ENCODE measurements at places on chromosomes 6 and 20. TPM values are rescaled to one million over a fixed set of nuclear protein-coding genes. Genes with fewer than 3 reads are reported as not detected.

DNA sequence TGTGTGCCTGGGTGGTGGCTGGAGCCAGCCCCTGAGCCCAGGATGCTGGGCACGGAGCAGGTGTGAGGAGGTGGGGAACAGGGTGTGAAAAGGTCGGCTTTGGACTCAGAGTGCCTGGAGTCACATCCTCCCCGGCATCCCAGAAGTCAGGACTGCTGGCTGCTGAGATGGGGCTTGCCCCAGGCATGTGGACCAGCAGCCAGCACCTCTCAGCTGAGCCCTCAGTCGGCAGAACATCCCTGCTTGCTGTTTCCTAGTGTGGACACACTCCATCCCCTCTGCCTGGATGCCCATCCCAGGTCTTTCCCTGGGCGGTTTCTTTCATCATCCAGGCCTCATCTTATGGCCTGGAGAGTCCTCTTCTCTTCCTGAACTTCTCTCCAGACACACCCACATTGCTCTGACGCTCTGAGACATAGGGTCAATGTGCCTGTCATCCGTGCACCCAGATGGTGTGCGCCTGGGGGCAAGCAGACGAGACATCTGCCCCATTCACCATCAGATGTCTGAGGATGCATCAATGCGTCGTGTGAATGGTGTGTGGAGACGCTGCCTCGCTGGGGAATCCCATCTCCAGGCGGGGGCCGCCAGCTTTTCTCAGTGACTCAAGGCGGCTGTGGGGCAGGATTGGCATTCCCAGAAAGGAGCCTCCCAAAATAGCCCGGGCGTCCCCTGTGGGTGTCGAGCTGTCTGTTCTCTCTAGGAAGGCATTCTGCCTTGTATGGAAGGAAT is 104.2 kb downstream of the SYCP2 start:
- no peak overlapping the region for H3K4me3 ChIP-seq
- no peak for DNase-seq
- H3K27me3 ChIP-seq = no peaks in the 10 kb centered on the region
- H3K36me3 ChIP-seq = no peaks in the 10 kb centered on the region

DNA sequence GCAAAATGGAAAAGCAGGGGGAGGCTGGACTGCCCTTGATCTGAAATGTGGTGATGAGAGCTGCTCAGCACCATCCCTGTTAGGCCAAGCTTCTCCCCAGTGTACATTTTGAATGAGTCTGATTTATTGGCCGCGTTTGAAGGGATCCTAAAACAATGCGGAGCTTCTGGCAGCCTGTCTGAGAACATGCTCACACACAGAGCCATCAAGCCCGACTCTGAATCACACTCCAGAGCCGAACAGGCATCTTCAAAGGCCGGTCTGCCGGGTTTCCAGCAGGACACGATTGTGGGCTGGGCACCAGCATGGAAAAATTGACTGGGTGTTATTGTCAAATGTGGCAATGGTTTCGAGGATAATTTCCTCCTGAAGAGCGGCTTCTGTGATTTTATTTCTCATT is 235.9 kb downstream of the TFAP2C start:
- H3K27me3 ChIP-seq = peaks cover 12% of the 10 kb centered on the region
- DNase-seq = no peak
- H3K4me3 ChIP-seq = no peak overlapping the region
- H3K4me1 ChIP-seq = no peaks in the 10 kb centered on the region

DNA sequence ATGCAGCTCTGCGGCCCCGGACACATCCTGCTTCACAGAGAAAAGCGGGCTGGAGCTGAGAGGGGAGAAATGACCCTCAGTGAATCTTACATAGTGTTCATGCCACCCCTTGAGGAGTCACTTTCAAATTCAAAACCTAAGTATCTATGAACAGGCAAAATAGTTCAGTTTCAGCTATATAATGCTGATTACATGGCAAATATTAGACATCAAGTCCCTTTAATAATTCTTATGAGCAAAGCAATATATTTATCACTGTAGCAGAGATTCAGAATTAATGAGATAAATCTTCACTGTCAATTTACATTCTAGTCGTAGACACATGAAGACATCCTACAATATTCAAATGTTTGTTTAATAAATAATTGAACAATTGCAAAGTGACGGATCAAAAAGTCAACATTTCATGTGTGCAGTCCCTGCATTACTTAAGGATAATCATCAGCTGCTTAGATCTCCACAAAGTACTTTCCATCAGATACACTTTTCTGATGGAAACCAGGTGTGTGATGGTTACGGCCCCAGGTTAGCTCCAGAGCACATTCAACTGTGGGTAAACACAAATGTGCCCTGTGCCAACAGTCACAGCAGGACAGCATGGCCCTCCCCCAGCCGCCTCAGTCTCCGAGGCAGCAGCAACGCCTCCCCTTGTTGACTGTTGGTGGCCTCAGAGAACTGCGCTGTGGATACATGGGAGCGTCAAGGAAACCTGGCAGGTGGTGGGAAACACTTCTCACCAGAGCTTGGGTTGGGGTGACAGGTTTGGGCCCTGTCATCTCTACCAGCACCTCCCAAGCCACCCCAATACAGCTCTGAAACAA is 787 bp upstream of the PRR18 start:
- peaks cover 46% of the 10 kb centered on the region for H3K27me3 ChIP-seq
- no peak for DNase-seq

- H3K4me3 ChIP-seq = no peak overlapping the region
- H3K27ac ChIP-seq = no peak overlapping the region
- H3K4me1 ChIP-seq = peaks cover 10% of the 10 kb centered on the region
Measured at GRCh38 chr20:13221313-13221672, 219 bp downstream of the ISM1 start.

DNA sequence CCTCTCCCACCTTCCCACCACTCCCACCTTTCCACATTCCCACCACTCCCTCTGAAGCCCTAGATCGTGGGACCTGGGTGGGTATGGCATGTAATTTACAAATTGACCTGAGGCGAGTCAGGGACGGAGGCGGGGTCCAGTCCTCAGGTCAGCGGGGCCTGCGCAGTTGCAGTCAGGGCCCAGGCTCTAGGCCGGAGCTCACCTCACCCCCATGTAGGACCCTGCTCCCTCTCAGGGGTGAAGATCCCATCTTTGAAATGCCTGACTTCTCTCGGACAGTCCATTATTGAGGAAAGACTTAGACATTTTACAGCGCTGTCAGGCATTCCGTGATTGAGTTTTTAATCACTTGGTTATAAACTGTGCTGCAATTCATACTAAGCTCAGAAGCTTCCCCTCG is 10.5 kb downstream of the THBS2 start:
- H3K27me3 ChIP-seq = no peaks in the 10 kb centered on the region
- no peak overlapping the region for H3K27ac ChIP-seq
- H3K4me3 ChIP-seq = no peak overlapping the region
- no peaks in the 10 kb centered on the region for H3K36me3 ChIP-seq
- no peaks in the 10 kb centered on the region for H3K4me1 ChIP-seq
- DNase-seq = no peak

DNA sequence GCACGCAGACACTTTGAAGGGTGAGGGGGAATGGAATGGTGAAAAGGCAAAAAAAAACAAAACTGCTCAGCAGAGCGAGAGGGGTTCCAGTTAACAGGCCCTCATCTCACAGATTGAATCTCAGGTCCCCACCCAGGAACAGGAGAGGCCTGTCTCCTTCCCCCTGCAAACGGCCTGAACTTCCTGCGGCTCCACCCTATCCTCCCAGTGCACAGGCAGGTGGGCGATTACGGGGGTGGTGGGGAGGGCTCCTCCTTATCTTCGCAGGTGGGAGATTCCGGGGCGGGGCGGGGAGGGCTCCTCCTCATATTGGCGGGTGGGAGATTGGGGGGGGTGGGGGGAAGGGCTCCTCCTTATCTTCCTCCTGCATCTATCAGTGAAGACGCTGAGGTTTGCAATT is 129.0 kb downstream of the SOX4 start:
- no peaks in the 10 kb centered on the region for H3K4me1 ChIP-seq
- no peak for DNase-seq
- no peak overlapping the region for H3K4me3 ChIP-seq
- H3K36me3 ChIP-seq = no peaks in the 10 kb centered on the region
- no peak overlapping the region for H3K27ac ChIP-seq
- H3K27me3 ChIP-seq = no peaks in the 10 kb centered on the region

DNA sequence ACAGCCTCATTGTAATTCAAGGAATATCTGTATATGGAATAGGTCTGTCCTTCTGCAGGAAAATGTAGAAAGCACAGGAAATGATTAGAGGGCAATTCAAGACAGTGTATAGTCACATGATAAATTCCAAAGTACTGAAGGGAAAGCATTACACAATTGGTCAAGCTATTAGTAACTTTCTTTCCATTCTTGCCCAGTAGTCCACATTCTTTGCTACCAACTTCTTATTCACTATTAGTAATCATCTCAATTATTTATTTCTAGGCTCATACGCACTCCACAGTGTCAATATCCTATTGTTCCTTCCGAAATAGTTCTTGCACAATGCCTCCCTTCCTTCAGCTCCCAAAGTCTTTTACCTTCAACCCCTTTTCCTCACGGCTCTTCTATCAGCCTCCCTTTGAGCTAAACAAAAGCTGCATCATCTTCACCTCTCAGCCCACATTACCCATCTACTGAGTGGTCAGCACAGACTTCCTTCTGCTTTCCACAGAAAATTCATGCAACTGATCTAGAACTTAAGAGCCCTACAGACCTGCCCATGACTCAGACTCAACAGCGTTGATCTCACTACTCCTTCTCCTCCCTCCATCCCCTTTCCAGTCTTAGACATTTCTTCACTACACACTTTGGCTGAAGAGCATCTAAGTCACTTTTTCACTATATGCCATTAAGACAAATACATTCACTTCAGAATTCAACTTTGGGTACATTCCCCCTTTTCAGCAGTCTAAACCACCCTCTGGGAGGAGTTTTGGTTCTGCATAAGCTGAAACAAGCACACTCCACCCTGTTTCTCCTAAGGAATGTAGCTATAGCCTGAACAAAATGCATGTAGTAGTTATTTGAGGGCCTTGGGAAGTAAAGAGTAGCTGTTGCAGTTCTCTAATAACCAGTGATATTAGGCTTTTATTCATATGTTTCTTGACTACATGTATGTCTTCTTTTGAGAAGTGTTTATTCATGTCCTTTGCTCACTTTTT is 157.9 kb downstream of the KIF16B start:
- no peak overlapping the region for H3K27ac ChIP-seq
- H3K36me3 ChIP-seq = no peaks in the 10 kb centered on the region
- DNase-seq = no peak
- H3K4me3 ChIP-seq = no peak overlapping the region
- H3K27me3 ChIP-seq = no peaks in the 10 kb centered on the region

DNA sequence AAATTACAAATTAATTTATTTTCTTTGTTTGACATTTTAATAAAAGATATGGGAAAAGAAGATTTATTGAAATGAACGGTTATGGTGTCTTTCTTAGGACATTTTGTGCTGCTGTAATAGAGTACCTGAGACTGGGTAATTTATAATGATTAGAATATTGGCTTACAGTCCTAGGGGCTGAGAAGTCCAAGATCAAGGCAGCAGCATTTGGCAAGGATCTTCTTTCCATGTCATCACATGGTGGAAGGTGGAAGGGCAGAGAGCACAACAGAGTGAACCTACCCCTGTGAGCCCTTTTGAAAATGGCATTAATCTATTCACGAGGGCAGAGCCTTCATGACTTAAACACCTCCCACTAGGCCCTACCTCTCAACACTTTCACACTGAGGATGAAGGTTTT is 75.7 kb upstream of the LTV1 start:
- no peak overlapping the region for H3K27ac ChIP-seq
- no peaks in the 10 kb centered on the region for H3K4me1 ChIP-seq
- H3K36me3 ChIP-seq = no peaks in the 10 kb centered on the region
- DNase-seq = no peak
- no peak overlapping the region for H3K4me3 ChIP-seq

- no peaks in the 10 kb centered on the region for H3K4me1 ChIP-seq
- H3K27ac ChIP-seq = no peak overlapping the region
- no peak for DNase-seq
- no peaks in the 10 kb centered on the region for H3K27me3 ChIP-seq
Measured at GRCh38 chr6:19755181-19755580, 82.0 kb upstream of the ID4 start.

GRCh38 chr20:30611239-30611984 is 646.1 kb upstream of the DEFB115 start:
- no peaks in the 10 kb centered on the region for H3K4me1 ChIP-seq
- H3K4me3 ChIP-seq = no peak overlapping the region
- H3K27ac ChIP-seq = no peak overlapping the region
- H3K27me3 ChIP-seq = no peaks in the 10 kb centered on the region

DNA sequence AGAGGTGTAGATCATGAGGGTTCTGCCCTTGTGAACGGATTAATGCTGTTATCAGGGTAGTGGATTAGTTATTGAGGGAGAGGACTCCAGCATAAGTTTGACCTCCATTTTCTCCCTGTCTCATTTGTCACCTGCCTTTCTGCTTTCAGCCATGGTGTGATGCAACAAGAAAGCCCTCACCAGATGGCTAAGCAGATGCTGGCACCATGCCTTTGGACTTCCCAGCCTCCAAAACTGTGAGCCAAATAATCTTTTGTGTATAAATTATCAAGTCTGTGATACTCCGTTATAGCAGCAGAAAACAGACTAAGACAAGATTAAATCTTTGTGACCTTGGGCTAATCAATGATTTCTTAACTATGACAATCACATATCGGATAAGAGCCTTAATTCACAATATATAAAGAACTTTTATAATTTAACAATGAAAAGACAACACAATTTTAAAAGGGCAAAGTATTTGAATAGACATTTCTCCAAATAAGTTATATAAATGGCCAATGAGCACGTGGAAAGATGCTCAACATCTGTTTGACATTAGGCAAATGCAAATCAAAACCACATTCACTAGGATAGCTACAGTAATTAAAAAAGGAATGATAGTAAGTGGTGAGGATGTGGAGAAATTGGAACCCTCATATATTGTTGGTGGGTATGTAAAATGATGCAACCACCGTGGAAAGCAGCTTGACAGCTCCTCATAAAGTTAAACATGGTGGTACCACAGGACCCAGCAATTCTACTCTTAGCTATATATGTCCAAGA is 45.3 kb upstream of the IFNGR1 start:
- no peak for DNase-seq
- H3K27ac ChIP-seq = no peak overlapping the region
- H3K4me1 ChIP-seq = peaks cover 22% of the 10 kb centered on the region
- H3K36me3 ChIP-seq = no peaks in the 10 kb centered on the region
- no peak overlapping the region for H3K4me3 ChIP-seq
- H3K27me3 ChIP-seq = no peaks in the 10 kb centered on the region

- no peaks in the 10 kb centered on the region for H3K36me3 ChIP-seq
- H3K27me3 ChIP-seq = no peaks in the 10 kb centered on the region
- no peaks in the 10 kb centered on the region for H3K4me1 ChIP-seq
- H3K27ac ChIP-seq = no peak overlapping the region
- DNase-seq = no peak
Measured at GRCh38 chr6:144017166-144018094, 9.4 kb upstream of the PLAGL1 start.

GRCh38 chr20:57809661-57810172 is 99.9 kb upstream of the PMEPA1 start:
- H3K36me3 ChIP-seq = no peaks in the 10 kb centered on the region
- H3K27me3 ChIP-seq = peaks cover 6% of the 10 kb centered on the region

- H3K36me3 ChIP-seq = no peaks in the 10 kb centered on the region
- H3K4me3 ChIP-seq = no peak overlapping the region
- H3K27me3 ChIP-seq = peaks cover 5% of the 10 kb centered on the region
- H3K27ac ChIP-seq = no peak overlapping the region
- DNase-seq = no peak
Measured at GRCh38 chr20:57998981-57999464, 229.4 kb downstream of the ANKRD60 start.

GRCh38 chr6:26272171-26272637 is 92.8 kb upstream of the BTN3A2 start:
- peak overlapping the region; percentile 65 for H3K4me3 ChIP-seq
- peak; percentile 83 for DNase-seq
- H3K27ac ChIP-seq = peak overlapping the region; percentile 79
- H3K4me1 ChIP-seq = peaks cover 15% of the 10 kb centered on the region

The AVP gene
- total RNA-seq = 7.0 TPM

The TTK gene
- 0.68 TPM for total RNA-seq

The EPPIN gene
- not detected for total RNA-seq

The ADGB gene
- not detected for total RNA-seq

The CAGE1 gene
- 0.32 TPM for total RNA-seq

The C20orf141 gene
- not detected for total RNA-seq

The CCN6 gene
- not detected for total RNA-seq
